ENCODE measurements at places on chromosomes 6 and 20.

DNA sequence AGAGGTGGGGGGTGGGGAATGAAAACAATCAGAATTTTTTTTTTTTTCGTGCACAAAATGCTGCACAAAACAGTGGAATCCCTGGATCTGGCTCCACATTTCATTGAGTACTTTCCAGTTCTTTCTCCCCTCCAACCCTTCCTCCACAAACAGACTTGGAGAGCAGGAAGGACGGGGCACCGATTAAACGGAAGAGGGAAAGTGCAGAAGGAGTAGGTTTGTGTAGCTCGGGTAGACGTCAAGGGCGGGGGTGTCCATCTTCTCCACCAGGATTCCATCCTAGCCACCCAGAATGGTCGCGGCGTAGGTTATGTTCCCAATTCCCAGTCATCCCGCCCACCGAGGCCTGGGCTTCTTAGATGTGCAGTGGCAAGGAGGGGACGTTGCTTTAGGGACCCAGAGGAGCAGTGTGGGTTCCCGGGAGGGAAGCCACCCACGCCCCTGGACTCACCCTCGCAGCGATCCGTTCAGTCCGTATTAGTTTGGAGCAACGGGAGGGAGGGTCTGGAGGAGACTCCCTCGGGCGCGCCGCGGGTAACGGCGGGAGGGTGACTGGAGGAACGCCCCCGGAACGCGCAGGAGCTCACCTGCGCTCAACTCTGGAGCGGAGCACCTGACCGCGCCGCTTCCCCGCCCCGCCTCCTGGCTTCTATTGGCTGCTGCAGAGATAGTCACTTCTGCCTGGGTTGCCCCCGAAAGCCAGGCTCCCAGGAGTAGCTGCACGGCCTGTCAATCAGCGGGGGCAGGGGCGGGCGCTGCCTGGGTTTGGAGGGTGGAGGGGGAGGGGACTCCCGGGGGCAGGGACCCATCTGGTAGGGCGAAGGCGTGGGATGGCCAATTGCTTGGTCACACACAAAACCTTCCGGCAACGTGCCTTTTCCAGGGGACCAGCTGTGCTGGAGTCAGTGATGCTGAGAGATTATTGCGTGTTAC lies at the start of gene ENPP5:
Gene ENPP5, minus strand, starts transcription at position 624 of the 933 bp plus-strand sequence. CDS start 2,718 bp downstream, outside the sequence.
- DNase-seq = peak; percentile 30

DNA sequence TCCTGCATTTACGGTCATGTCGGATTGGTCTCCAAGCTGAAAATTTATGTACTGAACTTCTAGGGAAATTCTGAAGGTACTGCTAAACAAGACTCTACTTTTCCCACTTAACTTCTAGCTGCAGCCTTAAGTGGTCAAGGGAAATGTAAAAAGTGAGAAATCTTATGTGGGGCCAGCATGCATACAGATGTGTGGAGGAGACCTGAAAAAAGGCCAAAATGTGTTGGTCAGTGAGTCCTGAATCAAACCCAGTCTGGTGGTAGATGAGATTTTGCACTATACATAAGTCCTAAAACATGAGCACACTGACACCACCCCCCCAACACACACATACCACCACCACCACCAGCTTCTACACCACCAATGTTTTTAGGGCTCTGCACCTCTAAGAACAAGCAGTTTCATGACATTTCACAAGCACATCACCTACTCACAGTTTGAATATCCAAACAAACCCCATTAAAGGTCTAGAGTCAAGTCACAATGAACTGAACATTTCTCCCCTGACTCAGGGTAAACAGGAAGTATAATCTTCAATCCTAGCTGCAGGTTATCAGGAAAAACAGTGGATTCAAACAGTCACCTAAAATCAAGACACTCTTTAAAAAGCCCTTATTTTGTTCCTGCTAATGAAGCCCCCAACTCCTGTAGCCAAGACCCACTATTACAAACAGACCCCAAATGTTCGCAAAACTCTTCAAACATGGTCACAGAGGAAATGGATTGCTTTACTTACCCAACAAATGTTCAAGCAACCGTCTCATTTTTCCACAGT lies 1.6 kb downstream of the ZMYND8 start:
- DNase-seq = no peak

GRCh38 chr20:56467968-56468315 lies 485 bp upstream of the RTF2 start:
- DNase-seq = no peak

- DNase-seq = no peak
Measured at GRCh38 chr20:39670988-39671387, 708.8 kb downstream of the DHX35 start.

DNA sequence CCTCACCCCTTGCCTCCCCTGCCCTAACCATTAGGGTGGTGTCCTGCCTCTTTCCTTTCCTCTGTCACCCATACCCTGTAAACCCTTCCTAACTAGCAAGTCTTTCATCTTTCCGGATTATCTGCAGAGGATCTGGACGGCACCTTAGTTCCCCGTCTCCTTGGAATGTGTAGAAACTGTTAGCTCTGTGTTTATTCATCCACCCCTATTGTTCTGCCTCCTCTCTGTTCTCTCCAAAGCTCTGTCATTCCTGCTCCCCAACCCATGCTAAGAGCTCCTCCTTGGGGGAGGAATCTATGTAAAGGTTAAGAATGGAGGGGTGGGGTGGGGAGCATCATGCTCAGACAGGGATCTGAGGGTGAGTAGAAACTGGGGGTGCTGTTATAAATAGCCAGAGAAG lies 39.4 kb upstream of the KCNK5 start:
- DNase-seq = no peak

GRCh38 chr6:83215131-83216047 lies 22.2 kb downstream of the RWDD2A start:
- DNase-seq = peak; percentile 14

GRCh38 chr6:18147616-18148015 lies 7.3 kb downstream of the TPMT start:
- no peak for DNase-seq

- no peak for DNase-seq
Measured at GRCh38 chr6:36666826-36667591, 11.5 kb upstream of the CDKN1A start.

DNA sequence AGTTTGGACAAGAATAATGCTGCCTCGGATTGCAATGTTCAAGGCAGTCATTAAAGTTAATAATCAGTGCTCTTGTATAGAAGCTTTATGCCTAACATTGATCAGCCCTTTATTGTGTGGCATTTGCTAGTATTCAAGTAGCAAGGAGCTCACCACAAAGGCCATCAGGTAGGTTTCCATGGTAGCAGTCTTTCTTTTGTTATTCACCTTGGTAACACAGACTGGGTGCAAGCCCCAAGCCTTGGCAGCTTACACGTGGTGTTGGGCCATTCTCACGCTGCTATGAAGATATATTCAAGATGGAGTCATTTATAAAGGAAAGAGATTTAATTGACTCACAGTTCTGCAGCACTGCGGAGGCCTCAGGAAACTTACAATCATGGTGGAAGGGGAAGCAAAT lies 149.3 kb downstream of the ADAT2 start:
- no peak for DNase-seq

DNA sequence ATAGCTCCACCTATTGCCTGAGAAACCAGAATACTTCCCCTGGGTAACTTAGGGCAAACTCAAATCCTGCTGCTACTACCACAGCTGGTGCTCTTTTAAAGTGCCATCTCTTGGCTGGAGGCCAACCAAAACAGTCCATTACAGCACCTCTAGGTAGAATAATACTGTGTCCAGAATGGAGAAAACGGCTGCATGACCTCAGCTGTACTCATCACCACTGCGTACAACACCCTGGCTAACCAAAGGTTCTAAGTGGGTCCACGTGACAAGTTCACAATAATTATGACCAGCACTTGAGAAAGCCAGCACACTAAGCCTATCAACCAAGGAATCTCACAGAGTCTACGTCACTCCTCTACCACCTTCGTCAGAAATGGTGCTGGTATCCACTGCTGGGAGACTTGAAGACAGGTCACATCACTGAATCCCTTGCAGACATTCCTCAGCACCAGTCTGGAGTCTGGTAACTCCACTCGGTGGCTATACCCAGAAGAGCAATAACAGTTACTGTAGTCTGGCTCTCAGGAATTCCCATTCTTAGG lies 40.9 kb upstream of the PKIB start:
- no peak for DNase-seq

- DNase-seq = no peak
Measured at GRCh38 chr20:60115451-60115850, 157.2 kb downstream of the CDH26 start.

DNA sequence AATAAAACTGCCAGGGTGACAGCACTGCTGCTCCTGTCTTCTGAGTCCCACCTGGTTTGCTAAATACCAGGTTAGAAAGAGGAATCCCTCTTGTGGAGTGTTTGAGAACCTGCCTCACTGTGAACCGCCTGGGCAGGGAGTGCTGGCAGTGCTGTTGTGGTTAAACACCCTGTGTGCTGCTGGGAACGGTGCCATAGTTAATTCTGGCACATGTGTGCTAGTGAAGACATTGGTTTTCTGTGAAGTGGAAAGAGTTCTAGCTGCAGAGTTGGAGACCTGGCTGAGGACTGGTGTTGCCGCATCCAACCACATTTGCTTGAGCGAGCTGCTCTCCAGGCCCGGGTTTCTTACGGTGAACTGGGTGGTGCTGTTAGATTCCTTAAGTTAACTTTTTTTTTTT lies 72.7 kb downstream of the IGF2R start:
- no peak for DNase-seq

DNA sequence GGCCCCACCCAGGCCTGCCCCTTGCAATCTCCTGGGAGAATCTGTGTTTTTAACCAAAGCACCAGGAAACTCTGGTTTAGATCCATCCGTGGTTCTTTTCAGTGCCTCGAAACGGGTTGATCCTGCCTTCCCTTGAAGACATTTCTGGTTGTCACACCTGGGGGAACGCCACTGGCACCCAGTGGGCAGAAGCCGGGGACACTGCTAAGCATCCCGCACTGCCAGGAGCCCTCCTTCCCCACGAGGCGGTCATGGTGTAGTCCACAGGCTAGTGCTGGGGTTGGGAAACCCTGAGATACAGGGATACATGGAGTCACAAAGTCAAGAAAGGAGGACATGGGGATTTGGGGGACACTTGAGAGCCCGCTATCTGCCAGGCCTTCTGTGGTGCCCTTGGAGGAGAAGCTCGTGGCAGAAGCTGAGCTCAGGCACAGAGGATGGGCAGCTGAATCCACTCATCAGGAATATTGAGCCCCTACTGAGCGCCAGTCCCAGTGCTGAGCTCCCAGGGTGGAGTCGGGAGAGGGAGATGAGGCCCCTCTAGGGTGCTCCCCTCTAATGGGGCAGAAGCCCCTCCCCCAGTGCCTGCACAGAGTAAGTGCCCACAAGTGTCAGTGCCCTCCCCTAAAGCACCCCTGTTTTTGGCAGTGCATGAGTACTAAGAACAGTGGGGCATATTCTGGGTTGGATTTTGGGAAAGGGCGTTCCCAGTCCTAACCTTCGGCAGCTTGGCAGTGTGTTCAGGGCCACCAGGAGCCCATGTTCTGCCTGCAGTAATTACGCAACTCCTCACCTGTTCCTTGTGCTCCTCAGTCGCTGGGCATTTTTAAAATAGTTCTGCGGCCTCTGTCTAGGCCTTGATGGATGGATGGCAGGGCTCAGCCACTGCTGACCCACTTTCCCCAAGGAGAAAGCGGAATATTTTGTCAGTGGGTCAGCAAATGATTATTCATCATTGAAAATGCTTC lies 25.6 kb upstream of the PHACTR3 start:
- DNase-seq = no peak

GRCh38 chr6:73823046-73823735 lies 127.2 kb downstream of the CD109 start:
- DNase-seq = no peak

DNA sequence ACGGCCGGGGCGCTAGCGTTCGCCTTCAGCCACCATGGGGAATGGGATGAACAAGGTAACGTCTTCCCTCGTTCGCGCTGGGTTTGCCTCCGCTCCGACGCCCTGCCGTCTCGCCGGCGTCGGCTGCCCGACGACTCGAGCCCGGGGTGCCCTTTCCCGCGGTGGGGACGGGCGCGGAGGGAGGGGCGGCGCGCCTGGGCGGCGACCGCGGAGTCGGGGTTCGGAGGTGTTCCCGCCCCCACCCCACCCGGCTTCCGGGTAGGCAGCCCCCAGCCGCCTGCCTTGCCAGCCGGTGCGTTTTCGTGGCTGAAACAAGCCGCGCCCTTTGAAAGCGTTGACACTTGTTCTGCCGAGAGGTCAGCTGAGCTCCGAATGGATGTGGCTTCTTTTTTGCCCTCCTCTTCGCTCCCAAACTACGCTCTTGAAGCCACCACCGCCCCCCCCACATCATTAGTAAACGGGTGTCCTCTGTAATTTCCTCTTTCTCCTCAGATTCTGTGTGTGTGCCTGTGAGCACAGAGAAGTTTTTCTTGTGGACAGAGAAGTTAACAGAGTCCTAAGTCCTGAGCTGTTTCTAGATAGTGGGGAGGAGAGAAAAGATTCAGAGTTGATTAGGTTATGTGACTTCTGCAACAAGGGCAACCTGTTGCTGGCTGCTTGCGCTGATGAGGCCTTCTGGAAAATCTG lies 362 bp downstream of the DUSP22 start:
- peak; percentile 65 for DNase-seq

- no peak for DNase-seq
Measured at GRCh38 chr6:39910744-39911143, 23.5 kb downstream of the MOCS1 start.

DNA sequence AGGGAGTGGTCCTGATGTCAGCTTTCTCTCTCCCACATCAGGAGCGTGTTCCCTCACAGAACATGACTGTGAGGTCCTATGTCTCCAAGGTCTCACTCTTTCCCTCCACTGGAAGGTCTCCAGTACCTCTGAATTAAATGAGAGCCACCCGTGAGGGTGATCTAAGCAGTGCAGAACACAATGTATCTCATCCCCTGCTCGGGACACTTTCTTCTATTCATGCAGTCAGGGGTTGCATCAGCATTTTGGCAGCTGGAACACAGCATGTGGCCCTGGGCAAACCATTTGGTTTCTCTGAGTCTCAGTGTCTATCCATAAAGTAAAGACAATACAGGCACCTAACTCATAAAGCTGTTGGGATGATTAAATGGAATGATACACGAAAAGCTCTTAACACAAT lies 34.2 kb downstream of the MAFB start:
- DNase-seq = no peak

DNA sequence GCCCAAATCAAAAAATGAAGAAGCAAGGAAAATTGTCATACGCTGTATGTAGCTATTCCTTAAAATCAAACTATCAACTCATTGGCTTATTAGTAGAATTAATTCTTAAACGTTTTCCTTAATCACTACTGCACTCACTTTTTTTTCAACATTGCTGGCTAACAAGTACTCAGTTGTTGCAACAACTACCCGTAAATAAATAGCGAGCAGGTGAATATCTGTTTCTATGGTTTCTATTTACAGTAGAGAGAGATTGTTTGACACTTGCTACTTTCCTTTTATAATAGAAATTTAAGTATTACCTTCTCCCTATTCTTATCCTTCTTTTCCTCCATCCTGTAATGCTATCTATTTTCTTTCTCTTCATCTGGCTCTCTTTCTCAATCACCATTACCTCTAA lies 25.1 kb downstream of the FRK start:
- DNase-seq = no peak

DNA sequence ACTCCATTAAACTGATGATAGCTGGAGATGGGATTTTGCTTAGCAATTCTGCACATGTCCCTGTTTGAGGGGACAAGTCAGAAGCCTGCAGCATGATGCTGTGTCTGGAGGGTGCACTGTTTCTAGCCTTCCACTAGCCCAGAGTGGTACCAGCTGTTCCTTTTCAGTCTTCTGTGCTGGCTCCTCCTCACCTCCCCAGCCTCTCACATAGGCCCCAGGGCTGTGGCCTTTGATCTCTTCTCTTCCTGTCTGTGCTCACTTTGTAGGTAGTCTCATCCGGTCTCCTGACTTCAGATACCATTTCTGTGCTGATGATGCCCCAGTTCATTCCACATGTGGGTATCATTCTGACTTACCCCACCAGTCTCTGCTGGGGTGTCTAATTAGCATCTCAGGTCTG lies 126.3 kb downstream of the HIVEP1 start:
- peak; percentile 9 for DNase-seq

GRCh38 chr6:18349386-18349785 lies 37.8 kb upstream of the RNF144B start:
- no peak for DNase-seq

Measured in stimulated activated CD4-positive, alpha-beta T cell treated with anti-CD3 and anti-CD28 coated beads, Interleukin-15, amount 100 ng/mL, for 48 hours (primary cell).